ENCODE measurements at places on chromosomes 1 and 21. TPM values are rescaled to one million over a fixed set of nuclear protein-coding genes. Genes with fewer than 3 reads are reported as not detected.

ILDR2 gene
- not detected for total RNA-seq

FAM167B gene
- total RNA-seq, result 20.3 TPM

IGFN1 gene
- total RNA-seq, result not detected

RNF2 gene
- total RNA-seq, result 12.9 TPM

KMO gene
- total RNA-seq, result not detected

TMPRSS2 gene
- total RNA-seq, result not detected

LIN28A gene
- not detected for total RNA-seq
